ENCODE measurements at places on chromosomes 11 and 22. TPM values are rescaled to one million over a fixed set of nuclear protein-coding genes. Genes with fewer than 3 reads are reported as not detected.

DNA sequence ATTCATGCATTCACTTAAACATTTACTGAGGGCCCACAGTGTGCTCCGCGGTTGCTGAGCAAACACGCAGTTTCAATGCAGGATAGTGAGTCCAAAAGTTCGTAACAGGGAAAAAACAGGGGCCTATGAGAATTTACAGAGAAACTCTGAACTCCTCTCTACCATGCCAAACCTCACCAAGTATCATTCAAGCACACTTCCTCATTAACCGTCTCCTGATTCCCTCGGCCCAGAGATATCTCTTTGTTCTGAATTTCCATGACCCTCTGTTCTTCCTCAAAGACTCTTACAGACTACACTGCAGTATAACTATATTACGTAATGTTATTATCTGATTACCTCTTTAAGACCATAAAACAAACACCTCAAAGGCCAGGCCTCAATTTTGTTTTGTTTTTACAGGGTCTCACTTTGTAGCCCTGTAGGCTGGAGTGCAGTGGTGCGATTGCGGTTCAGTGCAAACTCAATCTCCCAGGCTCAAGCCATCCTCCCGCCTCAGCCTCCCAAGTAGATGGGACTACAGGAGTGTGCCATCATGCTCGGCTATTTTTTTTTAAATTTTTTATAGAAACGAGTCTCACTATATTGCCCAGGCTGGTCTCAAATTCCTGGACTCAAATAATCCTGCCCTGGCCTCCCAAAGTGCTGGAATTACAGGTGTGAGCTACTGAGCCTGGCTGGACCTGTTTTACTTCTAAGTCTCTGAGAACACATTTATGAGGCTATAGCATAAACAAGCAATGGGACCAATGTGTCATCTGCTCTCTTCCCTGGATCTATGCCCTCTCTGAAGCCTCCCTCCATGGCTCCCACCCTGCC lies 3.6 kb downstream of the HPS4 start:
- no peak for DNase-seq

MISFA gene
- 1.7 TPM for total RNA-seq

GP1BB gene
- total RNA-seq: 0.93 TPM

GNB1L gene
- total RNA-seq: 3.2 TPM

- DNase-seq: peak; percentile 81
Measured at GRCh38 chr11:19553683-19554333, 158.8 kb upstream of the NAV2 start.

DNA sequence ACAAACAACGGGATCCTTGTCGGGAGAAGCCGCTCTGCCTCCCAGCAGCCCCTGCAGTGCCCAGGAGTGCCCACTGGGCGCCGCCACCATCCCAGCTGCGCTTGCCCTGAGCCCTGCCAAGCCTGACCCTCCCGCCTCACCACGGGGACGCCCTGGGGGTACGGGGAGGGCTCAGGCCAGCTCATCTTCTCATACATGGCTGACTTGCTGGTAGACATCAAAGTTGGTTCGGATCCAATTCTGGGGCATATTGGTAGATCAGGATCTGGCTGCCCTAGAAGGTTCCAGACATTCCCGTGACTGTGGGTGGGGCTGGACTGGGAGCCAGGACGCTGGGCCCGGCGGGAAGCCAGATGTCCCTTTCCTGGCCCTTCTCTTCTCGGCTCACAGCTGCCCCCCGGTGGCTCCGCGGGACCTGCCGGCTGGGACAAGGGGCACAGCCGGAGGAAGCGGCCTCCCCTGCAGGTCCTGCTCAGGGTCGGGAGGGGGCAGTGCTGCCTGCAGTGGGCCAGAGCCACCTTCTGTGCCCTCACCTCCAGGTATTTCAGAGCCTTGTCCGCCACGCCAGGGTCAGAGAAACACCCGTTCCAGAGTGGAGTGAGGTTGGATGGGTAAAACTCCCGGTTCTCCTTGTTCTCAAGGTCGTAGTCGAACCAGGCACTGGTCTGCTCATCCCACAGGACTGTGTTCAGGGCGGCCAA lies 10.6 kb upstream of the TREH start:
- DNase-seq: peak; percentile 99

CDC42EP2 gene
- 2.9 TPM for total RNA-seq

DNA sequence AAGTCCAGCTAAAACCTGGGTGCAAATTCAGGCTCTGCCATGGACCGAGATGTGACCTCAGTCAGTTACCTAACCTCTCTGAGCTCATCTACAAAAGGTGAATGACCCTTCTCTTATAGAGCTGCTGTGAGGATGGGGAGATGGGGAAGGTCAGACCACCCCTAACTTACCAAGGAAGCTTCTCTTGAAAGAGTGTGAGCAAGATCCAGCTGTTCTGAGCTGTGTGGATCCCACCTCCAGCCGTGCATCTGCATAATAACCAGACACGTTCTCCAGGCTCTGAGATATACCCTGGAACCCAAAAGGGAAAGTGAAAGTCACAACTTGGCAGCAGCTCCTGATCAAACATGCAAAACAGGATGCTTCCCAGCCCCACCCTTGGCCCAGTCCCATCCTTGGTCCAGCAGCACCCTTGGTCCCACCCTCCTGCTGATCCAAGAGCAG lies at the start of gene APOL3:
Gene APOL3 (minus strand): TSS at position 257 of the 444 bp plus-strand sequence. CDS start 11,700 bp downstream, outside the sequence.
- DNase-seq: peak; percentile 69

GPR152 gene
- total RNA-seq: not detected

GRCh38 chr22:19629720-19630419 lies 84.4 kb upstream of the SEPTIN5 start:
- peak; percentile 73 for DNase-seq

DNA sequence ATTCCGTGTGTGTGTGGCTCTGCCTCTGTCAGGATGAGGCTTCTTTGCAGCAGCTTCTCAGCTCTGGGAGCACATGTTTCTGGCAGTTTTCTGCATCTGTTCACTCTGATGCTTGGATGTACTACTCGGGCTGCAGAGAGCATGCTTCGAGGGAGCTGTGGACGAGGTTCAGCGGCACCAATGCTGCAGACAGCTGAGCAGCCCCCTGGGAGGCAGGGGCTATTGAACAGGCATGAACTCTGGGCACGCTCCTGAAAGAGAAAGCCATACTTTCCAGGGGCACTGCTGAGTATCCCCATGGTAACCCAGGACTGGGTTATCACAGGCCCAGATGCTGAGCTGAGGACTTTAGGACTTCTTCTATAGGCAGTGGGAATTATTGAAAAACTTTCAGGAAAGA lies 33.8 kb downstream of the ADAMTS8 start:
- DNase-seq: no peak

SOX6 gene
- total RNA-seq: 5.0 TPM

YAP1 gene
- total RNA-seq: 17.9 TPM

Measured in right lobe of liver (tissue), 6 donors.